ENCODE measurements at places on chromosomes 2 and 18.

DNA sequence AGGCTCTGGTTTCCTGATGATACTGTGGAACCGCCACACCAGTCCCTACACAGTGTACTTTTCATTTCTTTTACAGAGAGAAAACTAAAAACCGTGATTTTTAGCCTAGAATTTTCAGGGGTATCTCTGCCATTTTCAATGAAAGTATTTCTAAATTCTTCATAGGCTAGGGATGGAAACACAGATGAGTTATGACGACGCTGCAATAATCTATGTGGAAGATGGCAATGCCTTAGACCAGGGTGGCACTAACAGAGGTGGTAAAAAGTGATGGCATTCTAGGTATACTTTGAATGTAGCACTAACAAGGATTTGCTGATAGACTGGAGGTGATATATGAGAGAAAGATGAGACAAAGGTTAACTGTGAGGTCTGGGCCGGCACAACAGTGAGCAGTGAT lies 56.5 kb downstream of the TTC21B start:
- DNase-seq = no peak

DNA sequence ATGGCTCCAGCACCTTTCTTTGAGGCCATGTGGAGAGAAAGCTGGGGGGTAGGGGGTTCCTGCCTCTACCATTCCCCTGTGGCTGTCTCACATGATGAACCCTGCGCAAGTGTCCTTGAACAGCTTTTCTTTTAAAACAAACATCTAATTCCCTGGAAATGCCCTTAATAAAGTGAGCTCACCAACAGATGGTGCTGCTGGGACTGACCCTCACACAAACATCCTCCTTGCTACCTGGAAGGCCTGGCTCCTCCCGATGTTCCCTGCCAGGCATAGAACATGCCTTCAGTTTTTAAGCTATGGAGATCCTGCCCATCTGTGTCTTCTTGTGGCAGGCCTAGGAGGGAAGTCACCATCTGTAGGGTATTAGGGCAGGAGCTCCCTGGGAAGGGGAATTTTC lies 60.7 kb upstream of the GATA6 start:
- DNase-seq = no peak

GRCh38 chr2:9232166-9232479 lies 25.5 kb downstream of the ASAP2 start:
- no peak for DNase-seq

DNA sequence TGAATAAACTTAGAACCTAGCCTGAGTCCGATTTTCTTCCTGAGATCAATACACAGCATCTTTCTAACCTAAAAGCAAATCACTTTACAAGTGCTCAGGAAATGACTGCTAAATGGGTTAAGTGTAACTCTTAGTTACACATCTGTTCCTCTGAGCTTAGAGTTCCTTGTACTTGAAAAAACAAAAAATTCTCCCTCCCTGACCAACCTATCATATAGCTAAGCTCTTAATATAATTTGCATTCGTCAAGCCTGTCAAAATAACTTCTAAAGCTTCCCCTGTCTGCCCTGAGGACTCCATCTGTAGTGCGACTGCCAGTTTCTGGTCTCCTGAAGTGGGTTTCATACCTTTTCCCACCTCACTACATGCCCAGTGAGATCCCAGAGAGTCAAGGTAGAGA lies 190.4 kb downstream of the NCK2 start:
- no peak for DNase-seq

GRCh38 chr2:106562268-106563186 lies 75.4 kb downstream of the CD8B2 start:
- DNase-seq = no peak

- no peak for DNase-seq
These were observed 2.9 kb downstream of the UGT1A7 start for GRCh38 chr2:233684640-233685039.

DNA sequence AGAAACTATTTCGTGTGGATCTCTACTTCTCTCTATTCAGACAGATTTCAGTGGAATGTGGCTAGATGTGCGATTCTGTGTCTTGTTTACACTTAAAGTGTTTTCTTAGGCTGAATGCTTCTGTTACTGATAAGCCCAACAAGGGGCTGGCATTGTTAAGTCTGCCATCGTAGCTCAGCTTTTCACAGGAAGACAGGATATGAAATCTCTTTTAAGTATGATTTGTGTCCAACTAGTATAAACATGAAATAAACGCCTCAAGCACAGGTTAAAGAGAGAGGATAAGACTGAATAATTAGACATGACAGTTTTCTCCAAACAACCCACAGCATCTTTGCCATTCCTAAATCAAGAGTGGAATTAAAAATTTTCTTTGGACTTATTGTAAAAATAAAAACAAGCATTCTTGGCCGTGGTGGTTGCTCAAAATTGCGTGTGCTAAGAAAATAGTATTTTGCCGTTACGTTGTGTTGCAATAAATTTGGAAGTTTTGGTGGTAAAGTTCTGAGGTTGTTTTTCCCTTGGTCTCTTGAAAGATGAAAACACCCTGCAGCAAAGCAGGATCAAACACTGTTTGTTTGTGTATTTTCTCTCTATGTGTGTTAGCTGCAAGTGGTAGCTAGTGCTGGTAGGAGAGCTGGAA lies 1.0 kb downstream of the VIT start:
- no peak for DNase-seq

DNA sequence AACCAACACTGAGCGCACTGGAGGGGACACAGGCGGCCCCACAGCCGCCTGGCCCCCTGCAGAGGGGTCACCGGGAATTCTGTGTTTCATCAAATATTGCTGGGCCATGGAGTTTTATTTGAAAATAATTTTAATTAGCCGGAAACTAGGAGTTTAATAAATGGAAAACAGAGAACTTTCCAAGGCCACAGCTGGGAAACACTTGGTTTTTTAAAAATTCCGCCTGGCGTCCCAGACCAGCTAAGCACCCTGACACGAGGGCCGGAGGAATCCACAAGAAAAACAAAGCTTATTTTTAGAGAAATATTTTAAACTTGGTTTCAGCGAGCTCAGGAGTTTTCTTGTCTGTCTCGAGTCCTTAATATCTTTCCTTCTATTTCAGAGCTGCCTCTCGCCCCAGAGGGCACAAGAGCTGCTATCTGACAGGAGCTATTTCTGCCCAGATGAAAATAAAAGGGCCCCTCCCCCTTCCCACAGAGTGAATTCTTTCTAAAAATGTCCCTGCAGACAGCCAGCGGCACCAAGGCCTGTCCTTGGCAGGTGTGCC lies 8.2 kb downstream of the ZFP36L2 start:
- DNase-seq = no peak

DNA sequence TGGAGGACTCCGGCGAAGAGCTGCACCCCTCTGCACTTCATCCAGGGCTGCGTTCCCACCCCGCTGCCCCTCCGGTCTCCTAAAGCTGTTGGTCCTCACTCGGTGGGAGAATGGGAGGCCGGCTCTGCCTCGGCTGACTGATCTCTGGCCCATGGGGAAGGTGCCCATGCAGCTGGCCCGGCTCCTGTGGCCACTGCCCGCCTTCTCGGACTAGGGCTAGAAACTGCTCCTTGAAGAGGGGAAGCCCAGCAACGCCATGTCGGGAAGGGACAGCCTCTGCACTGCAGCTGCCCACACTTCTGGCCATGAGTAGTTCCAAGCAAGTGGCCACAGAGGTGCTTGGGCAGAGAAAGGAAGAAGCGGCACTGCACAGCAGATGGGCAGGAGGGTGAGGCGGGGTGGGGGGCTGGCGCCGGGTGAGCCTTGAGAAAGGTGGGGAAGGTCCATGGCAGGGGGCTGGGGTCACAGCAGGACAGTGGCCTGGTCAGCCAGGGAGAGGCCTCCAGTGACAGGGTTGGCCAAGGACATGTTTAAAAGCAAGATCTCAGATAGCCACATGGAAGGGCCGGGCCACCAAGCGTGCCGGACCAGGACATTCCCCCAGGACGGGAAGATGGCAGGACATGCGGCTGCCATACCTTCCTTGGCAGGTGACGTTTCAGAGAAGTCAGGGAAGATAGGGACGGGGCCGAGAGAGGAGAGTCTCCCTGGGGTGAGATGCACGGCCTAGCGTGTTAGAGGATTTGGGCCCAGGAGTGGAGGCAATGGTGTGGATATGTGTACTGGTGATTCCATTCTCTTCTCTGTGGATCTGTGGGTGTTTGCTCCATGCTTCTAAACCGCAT lies 158.8 kb upstream of the HDAC4 start:
- DNase-seq = no peak

- no peak for DNase-seq
These were observed 50.7 kb downstream of the LBH start for GRCh38 chr2:30282081-30282480.
